ENCODE measurements at places on chromosomes 12 and 14.

DNA sequence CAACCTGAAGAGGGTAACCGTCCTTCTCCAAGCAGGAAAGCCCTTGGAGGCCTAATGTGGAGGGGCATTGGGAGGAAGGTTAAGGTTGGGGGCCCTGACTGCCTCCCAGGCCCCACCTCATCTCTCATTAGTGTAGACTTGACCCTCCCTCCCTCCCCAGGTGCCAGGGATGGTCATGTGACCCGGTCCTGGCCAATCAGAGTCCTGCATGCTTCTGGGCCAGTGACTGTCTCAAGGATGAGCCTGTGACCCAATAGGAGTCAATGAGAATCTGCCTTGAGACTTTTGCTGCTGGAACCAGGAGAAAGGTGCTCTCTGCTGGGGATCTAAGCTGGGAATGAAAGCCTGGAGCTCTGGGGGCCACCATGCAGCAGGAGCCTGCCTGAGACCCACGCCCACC lies 70.8 kb downstream of the NCOR2 start:
- no peak for DNase-seq

DNA sequence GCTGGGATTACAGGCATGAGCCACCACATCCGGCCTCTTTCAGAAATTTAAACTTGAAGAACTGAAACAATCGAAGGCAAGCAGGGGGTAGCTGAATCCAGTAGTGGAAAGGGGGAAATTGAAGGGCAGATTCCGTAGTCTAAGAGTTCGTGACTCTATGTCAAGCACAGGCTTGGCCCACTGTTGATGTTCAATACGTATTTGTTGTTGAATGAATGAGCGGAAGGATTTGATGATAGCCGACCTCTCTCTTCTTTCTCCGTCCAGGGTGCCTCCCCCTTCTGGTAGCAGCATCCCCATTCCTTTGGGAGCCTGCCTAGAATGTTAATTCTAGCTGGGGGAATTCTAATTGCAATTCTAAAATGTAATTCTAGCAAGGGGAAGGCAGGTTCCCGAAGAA lies 59.8 kb upstream of the MED13L start:
- no peak for DNase-seq

DNA sequence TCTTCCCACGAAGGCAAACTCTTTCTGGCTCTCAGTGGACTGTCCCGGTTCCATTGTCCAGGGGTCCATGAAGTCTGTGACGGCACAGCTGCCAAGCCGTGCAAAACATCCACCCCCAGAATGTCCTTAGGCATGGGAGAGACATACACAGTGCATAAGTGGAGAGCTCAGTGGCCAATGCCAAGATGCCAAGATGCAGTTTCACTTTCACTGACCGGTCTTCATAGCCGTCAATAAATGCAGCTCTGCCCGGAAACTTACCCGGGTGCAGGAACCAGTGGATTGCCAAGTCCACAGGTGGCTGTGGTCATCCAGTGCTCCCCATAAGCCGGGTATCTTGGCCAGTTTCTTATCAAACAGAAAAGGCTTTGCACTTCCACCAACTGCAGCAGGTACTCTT lies 162.3 kb downstream of the PTCSC3 start:
- DNase-seq = no peak

- no peak for DNase-seq
These were observed 9.4 kb downstream of the HIGD1C start for GRCh38 chr12:50961708-50962107.

All from posterior cingulate gyrus (tissue), 11 donors.